ENCODE measurements at places on chromosomes 6 and 20.

GRCh38 chr6:137794516-137795201 is 72.4 kb upstream of the TNFAIP3 start:
- DNase-seq: no peak

DNA sequence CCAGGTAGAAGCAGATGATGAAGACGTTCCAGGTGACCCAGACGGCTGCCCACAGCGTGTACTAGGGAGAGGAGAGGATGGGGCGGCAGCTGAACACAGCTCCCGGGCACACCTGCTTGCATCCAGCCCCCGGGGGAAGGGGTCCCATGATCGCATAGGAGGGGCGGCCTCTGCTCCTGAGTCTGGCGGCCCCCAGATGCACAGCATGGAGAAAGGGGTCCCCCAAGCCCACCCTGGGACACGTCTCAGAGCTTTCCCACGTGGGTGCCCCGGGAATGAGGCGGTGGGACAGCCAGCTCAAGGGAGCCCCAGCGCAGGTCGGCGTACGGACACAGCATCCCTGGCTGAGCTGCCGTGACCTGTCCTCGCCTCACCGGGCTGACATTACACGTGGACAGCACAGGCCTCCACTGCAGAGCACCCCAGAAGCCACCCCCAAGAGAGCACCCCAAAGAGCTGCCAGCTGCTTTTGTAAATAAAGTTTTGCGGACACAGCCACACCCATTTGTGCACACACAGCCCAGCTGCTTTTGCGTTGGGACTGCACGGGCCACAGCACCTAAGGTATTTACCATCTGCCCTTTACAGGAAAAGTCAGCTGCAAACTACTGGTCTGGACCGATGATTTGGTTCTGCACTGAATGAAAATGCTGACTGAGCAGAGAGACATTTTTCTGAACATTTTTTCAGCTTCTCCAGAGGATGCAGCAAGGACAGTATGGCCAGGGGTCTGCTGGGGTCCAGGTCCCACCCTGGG is 5.2 kb downstream of the NKAIN4 start:
- no peak for DNase-seq

GRCh38 chr6:113488812-113489685 is 368.1 kb upstream of the MARCKS start:
- DNase-seq: no peak

DNA sequence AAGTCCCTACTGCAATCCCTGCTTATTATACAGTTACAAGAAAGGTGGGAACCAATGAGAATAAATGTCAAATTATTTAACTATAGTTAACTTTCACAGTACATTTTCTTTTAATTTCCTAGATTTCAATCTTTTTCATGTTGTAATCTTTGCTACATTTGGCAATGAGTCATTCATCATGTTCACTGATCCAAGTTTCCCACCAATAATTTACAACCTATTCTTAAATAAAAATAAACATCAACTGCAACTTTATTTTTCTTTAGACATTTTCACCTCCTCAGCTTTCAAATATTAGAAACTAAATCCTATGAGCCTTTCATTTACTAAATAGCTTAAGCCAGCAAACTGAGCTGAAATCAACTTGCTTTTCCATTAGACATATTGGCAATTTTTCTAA is 541.3 kb upstream of the BTBD3 start:
- DNase-seq: no peak

Measured in nephron progenitor cell (in vitro differentiated cells).